ENCODE measurements at places on chromosomes 5 and 9. TPM values are rescaled to one million over a fixed set of nuclear protein-coding genes. Genes with fewer than 3 reads are reported as not detected.
A peak's percentile ranks its signal among the peaks of the same experiment; 100 is the strongest.

MYMK gene
- not detected for polyA plus RNA-seq

DRD1 gene
- 0.02 TPM for polyA plus RNA-seq

- no peak for DNase-seq
- H3K4me3 ChIP-seq, result no peak overlapping the region
- peaks cover 14% of the 10 kb centered on the region for H3K4me1 ChIP-seq
- peaks cover 3% of the 10 kb centered on the region for H3K36me3 ChIP-seq
- H3K27ac ChIP-seq, result peak overlapping the region; percentile 76
- H3K27me3 ChIP-seq, result no peaks in the 10 kb centered on the region
These were observed 23.1 kb upstream of the TARS1 start for GRCh38 chr5:33417632-33418031.

CAPSL gene
- polyA plus RNA-seq, result 0.23 TPM

PCDHB13 gene
- polyA plus RNA-seq, result 0.85 TPM

- no peak for DNase-seq
- H3K36me3 ChIP-seq, result no peaks in the 10 kb centered on the region
- no peak overlapping the region for H3K27ac ChIP-seq
- H3K4me1 ChIP-seq, result no peaks in the 10 kb centered on the region
- H3K4me3 ChIP-seq, result no peak overlapping the region
These were observed 148.3 kb downstream of the ESM1 start for GRCh38 chr5:54837093-54837492.
